ENCODE measurements at places on chromosomes 6 and 20.

GRCh38 chr6:53735896-53736295, 58.9 kb upstream of the LRRC1 start:
- no peak for DNase-seq

DNA sequence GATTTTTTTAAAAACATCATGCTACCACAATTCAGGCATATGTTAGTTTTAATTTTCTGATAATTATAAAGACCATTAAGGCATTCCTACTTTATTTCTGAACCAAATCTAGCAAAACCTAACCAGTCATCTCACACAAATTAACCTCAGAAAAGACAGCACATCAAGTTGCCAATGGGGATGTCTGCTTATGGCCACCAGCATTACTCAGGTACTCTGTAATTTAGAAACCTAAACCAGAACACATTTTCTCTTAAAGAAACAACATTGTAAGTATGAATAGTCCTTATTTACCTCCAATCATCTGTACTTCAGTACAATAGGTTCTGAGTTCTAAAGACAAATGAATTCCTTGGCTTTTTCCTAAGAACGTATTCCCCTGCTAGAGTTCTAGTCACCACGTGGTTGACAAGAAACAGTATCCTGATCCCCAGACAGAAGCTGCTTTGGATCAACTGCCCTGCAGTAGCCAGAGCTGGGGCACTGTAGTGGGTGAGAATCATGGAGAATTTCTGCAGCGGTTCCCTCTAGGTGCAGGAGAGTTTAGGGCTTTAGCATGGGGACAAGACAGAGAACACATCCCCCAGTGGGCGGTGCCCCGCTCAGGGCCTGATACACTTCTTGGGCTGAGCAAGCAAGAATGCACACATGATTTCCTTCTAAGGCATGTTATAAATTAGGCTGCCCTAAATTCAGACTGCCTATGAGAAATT, 15.4 kb downstream of the GCLC start:
- DNase-seq, result peak; percentile 35

- no peak for DNase-seq
Observed at GRCh38 chr6:152472325-152472724, 164.8 kb downstream of the SYNE1 start.

- DNase-seq, result no peak
Observed at GRCh38 chr6:44431118-44431725, 43.7 kb downstream of the CDC5L start.

- no peak for DNase-seq
Observed at GRCh38 chr6:141248021-141248799, 884.5 kb upstream of the GJE1 start.

- no peak for DNase-seq
Observed at GRCh38 chr6:121733234-121733633, 297.8 kb downstream of the GJA1 start.

- no peak for DNase-seq
Observed at GRCh38 chr6:85394853-85395538, 54.9 kb upstream of the NT5E start.

GRCh38 chr6:100877851-100878250, 3.3 kb downstream of the ASCC3 start:
- no peak for DNase-seq

GRCh38 chr6:169395080-169395805, 141.6 kb upstream of the THBS2 start:
- DNase-seq, result no peak

DNA sequence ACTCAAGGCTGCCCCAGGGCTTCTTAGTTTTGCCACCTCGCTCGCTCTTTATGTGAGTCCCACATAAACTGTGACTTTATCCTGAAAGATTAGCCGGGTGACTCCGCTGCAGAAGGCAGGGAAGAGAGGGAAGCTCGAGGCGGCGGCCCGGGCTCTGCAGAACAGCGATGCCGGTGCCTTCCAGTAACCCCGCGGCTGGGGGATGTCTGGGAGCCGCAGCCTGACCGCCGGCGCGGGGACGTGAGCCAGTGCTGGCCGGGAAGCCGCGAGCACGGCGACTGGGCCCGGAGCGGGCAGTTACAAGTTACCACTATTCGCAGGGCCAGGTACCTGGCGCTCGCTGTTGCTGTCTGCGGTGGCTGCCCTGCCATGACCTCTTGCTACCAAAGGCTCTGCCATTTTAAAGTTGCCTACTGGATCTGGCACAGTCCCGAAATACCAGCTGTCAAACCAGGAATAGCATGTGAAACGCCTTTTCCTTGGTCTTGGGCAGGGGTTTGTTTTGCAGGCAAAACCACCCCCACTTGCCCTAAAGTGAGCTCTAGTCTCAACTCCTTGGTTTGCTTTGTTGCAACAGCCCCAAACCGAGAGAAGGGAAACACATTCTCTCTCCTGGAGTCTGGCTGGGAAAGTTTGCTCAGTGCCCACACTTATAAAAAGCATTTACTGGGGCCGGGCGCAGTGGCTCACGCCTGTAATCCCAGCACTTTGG, 124.0 kb upstream of the SLC2A12 start:
- no peak for DNase-seq

- DNase-seq, result no peak
Observed at GRCh38 chr6:11341867-11342266, 109.4 kb upstream of the NEDD9 start.

DNA sequence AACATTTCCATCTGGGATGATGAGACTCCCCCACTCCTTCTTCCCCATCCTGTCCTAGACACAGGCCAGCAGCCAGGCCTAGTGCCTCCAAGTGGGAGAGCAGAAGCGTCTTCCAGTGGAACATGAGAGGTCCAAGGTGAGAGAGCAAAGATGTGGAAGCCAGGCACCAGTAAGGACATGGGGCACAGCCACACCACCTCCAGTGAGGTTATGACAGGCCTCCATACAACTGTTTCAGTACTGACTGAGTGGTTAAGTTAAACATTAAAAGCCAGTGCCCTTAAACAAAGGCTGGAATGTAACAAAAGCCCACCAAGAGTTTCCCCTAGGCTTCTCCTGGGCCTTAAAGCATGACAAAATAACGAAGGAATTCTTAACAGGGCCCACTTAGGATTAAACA, 5.3 kb downstream of the ZBTB24 start:
- no peak for DNase-seq

GRCh38 chr6:39007575-39007974, 41.0 kb upstream of the GLP1R start:
- no peak for DNase-seq

GRCh38 chr20:54745780-54746179, 270.4 kb downstream of the DOK5 start:
- no peak for DNase-seq

- DNase-seq, result no peak
Observed at GRCh38 chr6:126662966-126663365, 323.1 kb downstream of the CENPW start.

- DNase-seq, result no peak
Observed at GRCh38 chr6:110980648-110981047, 1.2 kb upstream of the RPF2 start.

DNA sequence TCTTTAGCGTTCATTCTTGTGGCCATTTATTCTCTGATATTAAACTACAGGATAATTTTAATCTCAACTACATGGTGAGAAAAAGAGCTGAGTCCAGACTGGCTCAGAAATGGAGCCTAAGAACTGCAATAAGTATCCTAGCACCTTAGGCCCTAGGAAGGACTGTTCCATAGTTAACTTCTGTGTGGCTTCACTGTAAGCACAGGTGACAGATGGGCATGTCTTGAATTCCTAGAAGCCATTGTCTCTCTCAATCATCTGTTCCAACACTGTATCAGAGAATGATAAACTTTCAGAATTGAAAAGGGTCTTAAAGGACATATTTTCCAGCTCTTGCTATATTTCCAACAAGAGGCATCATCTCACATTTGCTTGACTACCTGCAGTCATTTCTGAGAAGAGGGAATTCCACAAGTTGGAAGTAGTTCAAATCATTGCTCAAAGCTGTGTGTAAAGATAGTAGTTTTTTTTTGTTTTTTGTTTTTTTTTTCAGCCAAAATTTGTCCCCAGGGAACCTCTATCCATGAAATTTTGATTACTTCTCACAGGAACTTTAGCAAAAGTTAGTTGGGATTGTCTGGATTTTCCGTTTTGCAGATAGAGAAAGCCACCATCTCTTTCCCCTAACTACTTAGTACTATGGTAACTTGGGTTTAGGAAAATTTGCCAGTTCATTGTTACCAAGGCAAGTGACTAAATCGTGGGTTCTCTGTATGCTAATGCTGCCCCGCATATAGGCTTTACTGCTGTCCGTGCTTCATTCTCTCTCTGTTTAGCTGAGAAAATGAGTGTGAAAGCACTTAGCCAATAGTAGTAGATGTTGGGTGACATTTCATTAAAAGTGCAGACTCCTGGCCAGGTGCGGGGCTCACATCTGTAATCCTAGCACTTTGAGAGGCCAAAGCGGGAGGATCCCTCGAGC, 47.2 kb downstream of the KCNS1 start:
- no peak for DNase-seq

GRCh38 chr6:77292564-77293546, 170.4 kb downstream of the HTR1B start:
- DNase-seq, result no peak

DNA sequence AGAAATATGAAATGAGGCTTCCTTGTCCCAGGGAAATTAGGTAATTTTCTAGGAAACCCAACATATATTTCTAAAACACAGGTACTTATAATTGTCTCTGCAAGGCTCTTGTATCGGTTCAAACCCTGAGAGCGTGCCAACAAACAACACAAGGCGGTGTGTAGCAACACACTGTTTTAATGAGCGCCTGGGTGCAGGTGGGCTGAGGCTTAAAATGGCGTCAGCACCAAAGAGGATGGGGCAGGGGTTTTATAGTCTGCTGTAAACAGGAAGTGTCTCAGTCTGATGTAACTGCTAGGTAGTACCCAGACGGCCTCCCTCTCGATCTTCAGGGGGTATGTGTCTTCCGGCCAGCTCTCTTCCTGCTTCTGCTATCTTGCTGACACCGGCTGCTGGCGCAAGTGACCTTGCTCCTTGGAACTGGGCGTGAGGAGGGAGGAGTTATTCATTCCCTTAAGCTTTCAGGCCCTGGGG, 69.7 kb downstream of the EPB41L2 start:
- no peak for DNase-seq

GRCh38 chr6:149443411-149444181, 41.2 kb downstream of the ZC3H12D start:
- DNase-seq, result no peak

DNA sequence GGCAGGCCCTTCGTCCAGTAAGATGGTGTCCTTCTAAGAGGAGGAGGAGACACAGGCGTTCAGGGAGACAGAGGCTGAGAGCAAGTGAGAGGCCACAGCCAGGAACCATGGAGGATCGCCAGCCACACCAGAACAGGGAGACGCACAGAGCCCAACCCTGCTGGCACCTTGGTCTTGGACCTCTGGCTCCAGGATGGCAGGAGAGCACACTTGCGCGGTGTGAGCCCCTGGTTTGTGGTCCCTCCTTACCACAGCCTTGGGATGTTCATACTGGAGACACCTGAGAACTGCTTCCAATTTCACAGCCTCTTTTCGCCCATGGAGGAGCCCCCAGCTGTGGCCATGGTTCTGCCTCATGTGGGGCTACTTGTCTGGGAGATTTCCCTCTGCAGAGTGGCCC, 222.4 kb downstream of the DLL1 start:
- DNase-seq, result no peak

GRCh38 chr20:23146857-23147637, 60.9 kb upstream of the CD93 start:
- DNase-seq, result no peak

DNA sequence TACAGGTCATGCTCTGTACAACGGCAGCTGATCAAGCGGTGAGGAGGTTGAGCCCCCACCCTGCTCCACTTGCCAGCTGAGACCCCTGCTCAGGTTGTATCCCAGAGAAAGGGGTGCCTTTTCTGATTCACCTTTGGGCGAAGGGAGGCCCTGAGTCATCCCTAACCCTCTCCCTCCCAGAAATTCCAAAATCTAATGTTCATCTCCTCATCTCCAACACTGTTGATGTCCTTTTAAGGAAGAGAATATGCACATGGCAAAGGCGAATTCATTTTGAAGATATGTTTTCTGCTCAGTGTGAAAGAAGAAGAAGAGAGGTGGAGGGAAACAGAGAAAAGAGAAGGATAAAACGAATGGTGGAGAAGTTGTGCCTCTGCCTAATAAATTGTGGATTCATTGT, 120.5 kb downstream of the SCML4 start:
- DNase-seq, result no peak

GRCh38 chr6:33521489-33522091, 58.5 kb downstream of the BAK1 start:
- no peak for DNase-seq

DNA sequence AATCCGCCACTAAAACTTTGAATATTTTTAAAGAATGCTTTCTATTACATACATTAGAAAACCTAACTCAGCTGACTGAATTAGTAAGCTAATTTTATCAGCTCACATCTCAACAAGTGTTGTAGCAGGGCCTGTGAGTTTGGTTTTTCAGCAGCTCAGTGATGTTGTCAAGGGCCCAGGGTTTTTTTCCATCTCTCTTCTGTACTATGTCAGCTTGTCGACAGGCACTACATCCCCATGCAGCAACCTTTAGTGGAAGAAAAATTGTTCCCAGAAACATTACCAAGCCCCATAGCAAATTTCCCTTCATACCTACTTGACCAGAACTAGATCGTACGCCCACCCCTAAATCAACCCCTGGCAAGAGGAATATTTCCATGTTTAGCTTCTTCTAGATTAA, 170.3 kb upstream of the TNFAIP3 start:
- DNase-seq, result no peak

DNA sequence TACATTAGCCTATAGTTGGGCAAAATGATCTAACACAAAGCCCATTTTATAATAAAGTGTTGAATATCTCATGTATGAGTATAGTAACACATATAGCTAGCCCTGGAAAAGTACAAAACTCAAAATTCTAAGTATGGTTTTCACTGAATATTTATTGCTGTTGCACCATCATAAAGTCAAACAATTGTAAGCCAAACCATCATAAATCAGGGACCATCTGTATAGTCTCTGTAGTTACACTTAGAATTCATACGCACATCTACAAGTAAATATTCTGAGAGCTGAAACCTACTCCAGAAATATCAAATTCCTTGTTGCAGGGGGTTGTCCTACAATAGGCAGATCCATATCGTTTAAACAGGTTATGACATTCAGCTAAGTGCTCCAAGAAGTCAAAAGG, 817.3 kb downstream of the BCKDHB start:
- DNase-seq, result no peak

- no peak for DNase-seq
Observed at GRCh38 chr6:142725024-142725770, 219.8 kb downstream of the HIVEP2 start.

DNA sequence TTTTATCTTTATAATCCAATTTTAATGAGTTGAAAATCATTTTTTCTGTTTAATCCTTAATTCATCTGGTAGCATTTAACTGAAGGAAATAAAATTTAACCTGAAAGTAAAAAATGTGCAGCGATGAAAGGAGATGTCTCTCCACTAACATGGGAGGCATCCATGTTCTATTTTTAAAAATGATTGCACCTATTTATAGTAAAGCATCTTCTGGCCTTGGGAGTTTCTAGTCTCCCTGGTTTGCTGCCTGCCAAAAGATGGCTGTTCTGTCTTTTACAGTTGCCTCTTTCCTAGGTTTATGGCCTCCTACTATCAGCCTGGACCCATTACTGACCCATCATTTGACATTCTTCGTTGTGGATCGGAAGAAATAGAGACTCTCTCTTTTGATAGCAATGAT, 143.0 kb downstream of the B3GAT2 start:
- no peak for DNase-seq
